T-cell (primary cell): ENCODE measurements at places on chromosomes 7 and 10.

DNA sequence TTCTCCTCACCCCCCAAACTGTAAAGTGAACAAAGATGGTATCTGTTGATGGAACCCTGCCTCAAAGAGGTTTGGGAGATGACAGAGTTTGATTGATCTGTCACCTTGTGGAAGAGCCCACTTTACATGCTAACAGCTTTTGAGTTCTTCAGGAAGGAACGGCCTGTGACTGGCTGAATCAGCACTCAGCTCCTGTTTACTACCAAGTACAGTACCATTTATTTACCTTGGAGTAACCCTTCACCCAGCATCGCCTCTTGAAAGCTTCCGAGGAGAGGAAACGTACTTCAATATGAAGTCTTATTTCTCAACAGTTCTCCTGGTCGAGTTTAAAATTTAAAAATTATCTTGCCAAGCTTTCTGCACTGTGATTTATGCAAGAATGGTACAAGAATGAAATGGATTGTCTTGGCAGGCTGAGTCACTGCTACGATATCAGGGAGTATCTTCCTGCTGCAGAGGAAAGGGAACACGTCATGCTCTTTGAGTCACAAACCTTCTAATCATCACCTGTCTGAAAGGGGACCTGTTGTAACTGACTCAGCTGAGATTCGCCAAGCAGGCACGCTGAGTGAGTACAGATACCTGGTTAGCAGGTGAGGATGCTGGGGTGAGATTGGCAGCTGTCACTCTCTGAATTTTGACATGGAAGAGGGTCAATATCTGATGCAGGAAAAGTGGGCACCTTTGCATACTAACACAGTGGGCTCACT, 30.1 kb downstream of the KLF6 start:
- no peak for DNase-seq

GRCh38 chr7:157824011-157824818, 487.4 kb downstream of the DNAJB6 start:
- DNase-seq = no peak

GRCh38 chr10:24652381-24652957, 71.2 kb downstream of the ARHGAP21 start:
- DNase-seq = no peak

GRCh38 chr10:75239096-75239790, 3.5 kb upstream of the COMTD1 start:
- DNase-seq = no peak

- no peak for DNase-seq
Observed at GRCh38 chr7:96303686-96304443, 18.0 kb downstream of the SLC25A13 start.

- no peak for DNase-seq
Observed at GRCh38 chr10:126536148-126536547, 134.3 kb downstream of the C10orf90 start.

GRCh38 chr10:69867699-69868558, 66.2 kb downstream of the COL13A1 start:
- no peak for DNase-seq

- DNase-seq = no peak
Observed at GRCh38 chr7:155792999-155793560, 19.2 kb downstream of the SHH start.

DNA sequence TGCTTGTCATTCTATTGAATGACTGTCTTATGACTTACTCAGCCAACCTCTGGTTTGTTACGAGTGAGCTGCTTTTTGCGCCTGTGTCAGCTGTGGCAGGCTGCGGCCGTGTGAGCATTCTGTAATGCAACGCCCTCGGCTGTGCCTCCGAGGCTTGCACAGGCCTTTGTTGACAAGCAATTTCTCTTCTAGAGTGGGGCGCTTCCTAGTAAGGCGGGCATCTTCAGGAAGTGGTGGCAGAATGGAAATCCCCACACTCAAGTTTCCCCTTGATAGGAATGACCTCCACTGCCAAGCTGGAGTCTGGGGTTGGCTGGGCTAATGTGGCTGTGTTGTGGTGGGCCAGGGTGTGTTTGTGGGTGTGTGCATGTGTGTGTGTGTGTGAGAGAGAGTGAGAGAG, 20.2 kb upstream of the TMEM178B start:
- DNase-seq = peak; percentile 62

GRCh38 chr7:48011323-48011722, 17.6 kb downstream of the SUN3 start:
- no peak for DNase-seq

DNA sequence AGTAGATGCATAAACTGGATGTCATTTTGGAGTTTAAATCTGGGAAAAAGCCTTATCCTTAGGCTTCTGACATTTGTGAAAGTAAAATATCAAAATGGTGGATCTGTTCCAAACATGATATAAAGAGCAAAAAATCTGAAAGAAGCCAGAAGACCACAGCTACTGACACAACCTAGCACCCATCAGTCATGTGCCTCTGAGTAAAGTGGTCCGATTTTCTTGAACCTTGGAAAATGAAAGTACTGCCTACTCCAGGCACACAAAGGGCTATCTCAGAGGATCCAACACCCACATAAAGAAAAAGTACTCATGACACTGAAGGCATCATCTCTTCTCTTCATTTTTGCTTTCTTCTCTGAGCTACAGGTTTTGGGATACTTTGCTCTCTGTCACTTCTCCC, 150.7 kb downstream of the KMT2E start:
- DNase-seq = no peak

DNA sequence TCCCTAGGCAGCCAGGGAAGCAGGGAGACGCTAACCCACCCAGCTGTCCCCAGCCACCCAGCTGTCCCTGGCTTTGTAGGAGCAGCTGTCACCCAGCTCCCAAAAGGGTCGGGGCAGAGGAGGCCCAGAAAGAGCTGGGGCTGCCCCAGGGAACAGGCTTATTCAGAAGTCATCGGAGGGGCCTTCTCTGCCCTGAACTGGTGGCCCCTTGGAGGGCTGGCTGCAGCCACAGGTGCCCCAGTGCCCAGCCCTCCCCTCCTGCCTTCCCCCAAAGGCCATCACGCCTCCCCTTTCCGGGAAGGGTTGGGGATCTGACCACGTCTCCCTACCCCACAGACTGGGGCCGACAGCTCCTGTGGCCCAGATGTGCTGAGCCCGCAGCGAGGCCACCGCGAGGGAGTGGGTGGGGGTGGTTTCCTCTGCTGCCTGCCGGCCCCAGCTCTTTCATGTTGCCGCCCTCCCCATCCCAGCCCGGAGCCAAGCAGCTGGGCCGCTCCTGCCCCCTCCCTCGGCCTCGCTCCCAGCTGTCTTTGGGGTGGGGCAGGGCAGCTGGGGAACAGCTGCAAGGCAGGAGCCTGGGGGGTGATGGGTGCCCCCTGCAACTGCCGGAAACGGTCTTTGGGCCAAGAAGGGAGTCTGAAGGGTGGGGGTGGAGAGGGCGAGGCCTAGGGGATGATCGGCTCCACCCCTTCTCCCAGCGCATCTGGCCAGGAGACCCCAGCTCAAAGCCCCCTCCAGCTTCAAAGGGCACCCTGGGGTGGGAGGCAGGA, 16.8 kb downstream of the TRIM8 start:
- DNase-seq = peak; percentile 44

GRCh38 chr10:96496281-96496925, 17.3 kb downstream of the TLL2 start:
- DNase-seq = no peak

DNA sequence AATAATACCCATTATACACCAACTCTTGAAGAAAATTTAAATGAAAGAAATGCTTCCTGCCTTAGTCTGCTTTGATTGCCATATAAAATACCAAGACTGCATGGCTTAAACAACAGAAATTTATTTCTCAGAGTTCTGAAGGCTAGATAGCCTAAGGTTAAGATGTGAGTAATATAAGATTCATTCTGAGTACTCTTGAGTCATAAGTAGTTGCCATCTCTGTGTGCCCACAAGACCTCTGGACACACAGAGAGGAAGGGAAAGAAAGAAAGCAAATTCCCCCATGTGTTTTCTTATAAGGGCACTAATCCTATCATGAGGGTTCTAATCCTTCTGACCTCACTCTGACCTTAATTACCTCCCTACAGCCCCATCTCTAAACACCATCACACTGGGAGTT, 201.2 kb downstream of the PTN start:
- DNase-seq = no peak
